ENCODE measurements at places on chromosomes 4 and X.

GRCh38 chr4:189802884-189803283 lies 137.8 kb upstream of the FRG1 start:
- no peak for DNase-seq

DNA sequence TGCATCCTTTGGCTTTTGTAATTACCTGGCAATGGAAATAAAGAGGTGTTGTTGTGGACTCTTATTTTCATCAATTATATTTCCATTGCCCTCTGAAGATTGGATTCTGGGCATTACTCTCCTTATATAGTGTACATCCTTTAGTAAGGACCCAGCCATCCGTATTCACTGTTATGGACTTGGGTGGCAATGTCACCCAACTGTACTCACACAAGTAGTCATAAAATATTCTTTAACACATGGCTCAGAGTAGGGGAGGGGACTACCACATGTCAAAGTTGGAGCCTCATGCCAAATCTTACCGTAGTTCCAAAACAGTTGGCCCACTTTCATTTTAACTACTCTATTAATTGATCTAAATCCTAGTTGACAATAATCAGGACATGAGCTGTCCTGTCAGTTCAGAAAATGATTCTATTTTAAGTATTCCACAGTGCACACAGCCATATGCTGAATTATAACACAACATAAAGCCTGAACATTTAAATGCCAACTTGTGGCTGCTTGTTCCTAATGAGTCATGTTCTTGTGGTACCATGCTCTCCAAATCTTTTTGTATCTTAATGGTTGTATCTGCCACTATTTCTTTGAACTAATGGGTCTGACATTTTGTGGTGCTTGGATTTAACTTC lies 4.9 kb downstream of the FRAS1 start:
- DNase-seq = no peak

- DNase-seq = no peak
Observed at GRCh38 chr4:147610686-147611085, 6.5 kb upstream of the TMEM184C start.

DNA sequence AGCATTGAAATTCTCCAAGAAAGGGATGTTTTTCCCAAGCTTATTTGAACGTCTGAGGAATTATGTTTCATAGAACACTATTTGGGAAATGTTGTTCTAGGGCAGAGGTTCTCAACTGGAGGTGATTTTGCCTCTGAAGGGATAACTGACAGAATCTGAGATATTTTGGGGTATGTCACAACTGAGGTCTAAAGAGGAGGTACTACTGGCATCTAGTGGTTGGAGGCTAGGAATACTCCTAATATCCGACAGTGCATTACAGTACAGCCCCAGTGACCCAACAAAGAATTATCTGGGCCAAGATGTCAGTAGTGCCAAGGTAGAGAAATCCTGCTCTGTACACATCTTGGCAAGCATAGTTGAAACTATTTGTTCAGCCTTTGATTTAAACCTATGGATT lies 6.4 kb downstream of the HSPA4L start:
- DNase-seq = no peak

DNA sequence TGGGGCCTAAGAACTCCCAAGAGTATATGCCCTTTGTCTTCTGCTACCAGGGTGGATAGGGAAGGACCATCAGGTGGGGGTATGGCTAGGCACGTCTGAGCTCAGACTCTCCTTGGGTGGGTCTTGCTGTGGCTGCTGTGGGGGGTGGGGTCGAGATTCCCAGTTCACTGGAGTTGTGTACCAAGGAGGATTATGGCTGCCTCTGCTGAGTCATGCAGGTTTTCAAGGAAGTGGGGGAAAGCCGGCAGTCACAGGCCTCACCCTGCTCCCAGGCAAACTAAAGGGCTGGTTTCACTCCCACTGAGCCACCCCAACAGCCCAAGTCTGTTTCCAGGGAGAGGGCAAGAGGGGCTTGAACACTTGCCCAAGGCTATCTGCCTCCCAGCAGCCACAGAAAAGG lies 249.7 kb downstream of the NR3C2 start:
- no peak for DNase-seq
